ENCODE measurements at places on chromosomes 6 and 20.

DNA sequence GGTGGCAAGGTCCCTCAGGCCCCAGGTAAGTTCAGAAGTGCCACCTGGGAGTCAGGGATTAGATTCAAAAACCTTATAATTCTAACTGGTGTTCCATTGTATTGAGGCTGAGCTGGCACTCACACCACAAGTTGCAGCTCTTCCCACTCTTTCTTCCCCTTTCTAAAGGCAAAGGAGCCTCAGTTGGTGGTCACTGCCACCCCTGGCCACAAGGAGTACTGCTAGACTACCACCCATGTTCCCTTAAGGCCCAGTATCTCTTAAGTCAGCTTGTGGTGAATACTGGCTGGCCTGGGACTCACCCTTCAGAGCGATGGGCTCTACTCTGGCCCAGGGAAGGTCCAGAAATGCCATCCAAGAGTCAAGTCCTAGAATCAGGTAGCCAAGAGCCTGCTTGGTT lies 421.1 kb upstream of the KHDRBS2 start:
- DNase-seq, result no peak
- H3K36me3 ChIP-seq, result no peaks in the 10 kb centered on the region

- H3K36me3 ChIP-seq, result no peaks in the 10 kb centered on the region
- no peaks in the 10 kb centered on the region for H3K27me3 ChIP-seq
- H3K27ac ChIP-seq, result no peak overlapping the region
- DNase-seq, result no peak
- H3K4me1 ChIP-seq, result peaks cover 15% of the 10 kb centered on the region
Measured at GRCh38 chr6:6886171-6886885, 221.4 kb upstream of the RREB1 start.

DNA sequence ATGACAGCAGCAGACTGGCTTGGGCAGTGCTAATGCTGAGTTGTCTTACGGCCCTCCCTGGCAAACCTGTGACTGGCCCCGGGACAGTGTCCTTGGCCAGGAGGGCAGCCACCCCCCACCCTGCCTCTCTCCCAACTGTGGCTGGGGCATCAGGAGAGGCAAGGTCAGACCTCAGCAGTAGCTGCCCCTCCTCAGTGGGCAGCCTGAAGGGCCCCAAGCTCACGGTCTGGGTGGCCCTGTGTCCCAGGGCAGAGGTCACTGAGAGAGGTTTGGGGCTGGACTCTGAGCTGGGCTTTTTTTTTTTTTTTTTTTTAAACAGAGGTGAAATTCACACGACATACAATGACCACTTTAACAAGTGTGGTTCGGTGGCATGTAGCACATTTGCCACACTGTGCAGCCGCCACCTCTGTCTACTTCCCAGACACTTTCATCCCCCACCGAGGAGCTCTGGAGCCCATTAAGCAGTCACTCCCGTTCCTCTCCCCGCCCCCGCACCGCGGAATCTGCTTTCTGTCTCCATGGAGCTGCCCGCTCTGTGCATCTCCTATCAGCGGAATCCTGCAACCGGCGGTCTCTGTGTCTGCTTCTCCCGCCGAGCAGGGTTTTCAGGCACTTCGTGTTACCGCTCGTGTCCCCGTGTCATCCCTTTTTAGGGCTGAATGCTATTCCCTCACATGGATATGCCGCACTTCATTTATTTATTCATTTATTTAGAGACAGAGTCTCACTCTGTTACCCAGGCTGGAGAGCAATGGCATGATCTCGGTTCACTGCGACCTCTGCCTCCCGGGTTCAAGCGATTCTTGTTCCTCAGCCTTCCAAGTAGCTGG lies 67.9 kb upstream of the GATA5 start:
- H3K36me3 ChIP-seq, result no peaks in the 10 kb centered on the region
- no peak for DNase-seq

DNA sequence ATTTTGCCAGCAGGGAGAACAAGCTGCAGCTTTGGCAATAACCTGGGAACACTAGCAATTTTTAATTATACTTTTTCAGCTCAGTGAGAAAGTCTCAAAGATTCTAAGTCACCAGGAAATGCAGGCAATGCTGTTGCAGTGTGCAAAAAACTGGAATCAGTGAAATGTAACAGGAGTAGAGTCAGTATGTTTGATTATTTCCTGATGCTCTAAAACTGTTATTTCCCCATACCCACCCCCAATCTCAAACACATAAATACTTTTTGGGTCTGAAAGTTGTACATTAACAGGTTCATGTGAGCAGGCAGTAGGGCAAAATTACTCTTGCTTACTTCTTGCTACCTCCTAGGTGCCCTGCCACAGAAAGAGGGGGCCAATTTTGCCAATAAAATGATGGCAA lies 65.4 kb upstream of the BEND6 start:
- no peak for DNase-seq
- H3K27ac ChIP-seq, result no peak overlapping the region
- no peaks in the 10 kb centered on the region for H3K36me3 ChIP-seq
- H3K4me1 ChIP-seq, result no peaks in the 10 kb centered on the region

- no peaks in the 10 kb centered on the region for H3K4me1 ChIP-seq
- H3K27ac ChIP-seq, result no peak overlapping the region
- no peaks in the 10 kb centered on the region for H3K36me3 ChIP-seq
Measured at GRCh38 chr6:7445101-7445500, 55.5 kb downstream of the RIOK1 start.

GRCh38 chr20:57711311-57711712 lies 1.5 kb upstream of the PMEPA1 start:
- no peak overlapping the region for H3K27ac ChIP-seq
- peaks cover 10% of the 10 kb centered on the region for H3K27me3 ChIP-seq
- H3K4me3 ChIP-seq, result no peak overlapping the region
- no peak for DNase-seq

- H3K27ac ChIP-seq, result no peak overlapping the region
- H3K27me3 ChIP-seq, result no peaks in the 10 kb centered on the region
- H3K4me3 ChIP-seq, result no peak overlapping the region
- no peaks in the 10 kb centered on the region for H3K36me3 ChIP-seq
Measured at GRCh38 chr6:103079867-103080266, 1686.4 kb downstream of the GRIK2 start.

DNA sequence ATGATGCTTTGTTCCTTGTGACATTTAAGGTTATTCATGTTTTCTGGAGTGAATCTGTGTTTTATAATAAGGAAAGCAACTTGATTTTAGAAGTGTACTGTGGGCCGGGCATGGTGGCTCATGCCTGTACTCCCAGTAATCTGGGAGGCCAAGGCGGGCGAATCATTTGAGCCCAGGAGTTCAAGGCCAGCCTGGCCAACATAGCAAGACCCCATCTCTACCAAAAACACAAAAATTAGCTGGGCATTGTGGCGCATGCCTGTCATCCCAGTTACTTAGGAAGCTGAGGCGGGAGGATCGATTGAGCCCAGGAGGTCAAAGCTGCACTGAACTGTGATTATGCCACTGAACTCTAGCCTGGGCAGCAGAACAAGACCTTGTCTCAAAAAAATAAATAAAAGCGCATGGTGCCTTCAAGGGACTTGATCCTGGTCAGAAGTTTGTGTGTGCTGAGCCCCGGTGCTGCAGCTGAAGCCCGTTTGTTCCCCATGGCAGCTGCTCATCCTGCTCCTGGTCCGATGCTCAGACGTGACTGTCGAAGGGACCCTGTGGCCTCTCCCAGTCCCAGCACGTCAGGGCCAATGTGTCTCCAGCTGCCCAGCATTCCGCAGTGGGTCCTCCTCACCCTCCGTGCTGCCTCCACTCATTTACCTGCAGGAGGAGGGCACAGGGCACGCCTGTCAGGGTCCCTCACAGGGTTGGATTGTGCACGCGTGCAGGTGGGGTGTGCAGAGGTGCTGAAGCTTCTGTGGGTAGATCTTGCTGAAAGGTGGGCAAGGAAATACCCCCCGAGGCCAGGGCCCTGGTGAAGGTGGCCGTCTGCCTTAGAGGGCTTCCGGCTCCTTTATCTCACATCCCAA lies 18.3 kb downstream of the ENTPD6 start:
- H3K27me3 ChIP-seq, result no peaks in the 10 kb centered on the region
- no peaks in the 10 kb centered on the region for H3K4me1 ChIP-seq
- H3K27ac ChIP-seq, result no peak overlapping the region
- no peak for DNase-seq

DNA sequence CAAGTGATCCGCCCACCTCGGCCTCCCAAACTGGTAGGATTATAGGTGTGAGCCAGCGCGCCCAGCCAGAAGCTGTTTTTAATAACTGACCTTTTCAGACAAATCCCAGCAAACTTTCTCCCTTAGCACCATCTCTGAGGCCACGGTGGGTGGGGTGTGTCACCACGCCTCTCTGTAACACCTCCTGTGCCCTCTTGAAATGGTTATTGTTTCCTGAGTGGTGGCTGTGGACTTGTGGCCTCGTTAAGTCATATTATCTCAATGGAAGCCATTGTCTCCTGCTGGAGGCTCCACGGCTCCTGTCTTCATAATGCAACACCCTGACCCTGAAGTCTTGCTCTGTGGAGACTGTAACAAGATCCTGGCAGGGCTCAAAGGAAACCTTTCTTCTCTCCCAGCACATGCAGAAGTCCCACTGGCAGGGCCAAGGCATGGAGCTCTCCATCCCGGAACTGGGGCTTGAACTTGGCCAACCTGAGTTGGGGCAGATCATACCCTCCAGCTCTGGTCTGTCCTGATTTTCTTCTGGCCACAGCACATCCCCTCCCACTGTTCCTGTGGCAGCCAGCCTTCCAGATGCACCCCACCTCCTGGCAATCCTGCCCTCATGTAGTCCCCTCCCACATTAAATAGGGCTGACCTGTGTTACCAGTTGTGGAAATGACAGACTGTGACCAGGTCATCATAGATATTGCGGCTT lies 81.1 kb downstream of the SNX5 start:
- peaks cover 14% of the 10 kb centered on the region for H3K4me1 ChIP-seq
- no peak overlapping the region for H3K4me3 ChIP-seq
- no peak overlapping the region for H3K27ac ChIP-seq
- H3K36me3 ChIP-seq, result no peaks in the 10 kb centered on the region

GRCh38 chr6:32182555-32182981 lies 1.5 kb downstream of the AGER start:
- peaks cover 32% of the 10 kb centered on the region for H3K4me1 ChIP-seq
- H3K27ac ChIP-seq, result no peak overlapping the region
- no peak for DNase-seq

DNA sequence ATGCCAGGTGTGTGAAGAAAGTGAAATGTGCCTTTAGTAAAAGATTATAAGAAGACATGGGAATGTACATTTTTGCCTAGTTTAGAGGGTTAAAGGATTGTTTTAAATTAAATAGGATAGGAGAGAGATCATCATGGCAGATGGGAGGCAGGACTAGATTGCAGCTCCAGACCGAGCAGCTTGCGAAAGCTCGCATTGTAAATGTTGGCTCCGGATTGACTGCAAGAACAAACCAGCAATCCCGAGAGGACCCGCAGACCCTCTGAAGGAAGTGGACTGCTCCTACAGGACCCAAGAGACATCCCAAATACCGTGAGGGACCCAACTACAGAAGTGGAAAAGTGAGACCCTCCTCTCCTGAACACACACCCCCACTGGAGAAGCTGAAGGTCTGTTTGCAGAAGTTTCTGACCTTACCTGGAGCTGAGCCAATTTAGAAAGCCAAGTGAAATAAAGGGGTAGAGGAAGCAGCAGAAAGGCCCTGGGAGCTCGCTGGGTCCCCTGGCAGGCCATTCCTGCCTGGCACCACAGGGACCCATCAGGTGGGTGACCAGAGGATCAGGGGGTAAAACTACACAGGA lies 30.0 kb upstream of the TPD52L1 start:
- H3K27ac ChIP-seq, result no peak overlapping the region
- H3K36me3 ChIP-seq, result no peaks in the 10 kb centered on the region
- no peak for DNase-seq
- no peaks in the 10 kb centered on the region for H3K4me1 ChIP-seq
- H3K4me3 ChIP-seq, result no peak overlapping the region

GRCh38 chr6:24915641-24916040 lies 20.1 kb downstream of the RIPOR2 start:
- H3K4me1 ChIP-seq, result peaks cover 82% of the 10 kb centered on the region
- no peaks in the 10 kb centered on the region for H3K27me3 ChIP-seq
- DNase-seq, result no peak
- no peak overlapping the region for H3K4me3 ChIP-seq

Data from natural killer cell (primary cell).